GDM1 (cell line): ENCODE measurements at places on chromosomes 5 and 9.

DNA sequence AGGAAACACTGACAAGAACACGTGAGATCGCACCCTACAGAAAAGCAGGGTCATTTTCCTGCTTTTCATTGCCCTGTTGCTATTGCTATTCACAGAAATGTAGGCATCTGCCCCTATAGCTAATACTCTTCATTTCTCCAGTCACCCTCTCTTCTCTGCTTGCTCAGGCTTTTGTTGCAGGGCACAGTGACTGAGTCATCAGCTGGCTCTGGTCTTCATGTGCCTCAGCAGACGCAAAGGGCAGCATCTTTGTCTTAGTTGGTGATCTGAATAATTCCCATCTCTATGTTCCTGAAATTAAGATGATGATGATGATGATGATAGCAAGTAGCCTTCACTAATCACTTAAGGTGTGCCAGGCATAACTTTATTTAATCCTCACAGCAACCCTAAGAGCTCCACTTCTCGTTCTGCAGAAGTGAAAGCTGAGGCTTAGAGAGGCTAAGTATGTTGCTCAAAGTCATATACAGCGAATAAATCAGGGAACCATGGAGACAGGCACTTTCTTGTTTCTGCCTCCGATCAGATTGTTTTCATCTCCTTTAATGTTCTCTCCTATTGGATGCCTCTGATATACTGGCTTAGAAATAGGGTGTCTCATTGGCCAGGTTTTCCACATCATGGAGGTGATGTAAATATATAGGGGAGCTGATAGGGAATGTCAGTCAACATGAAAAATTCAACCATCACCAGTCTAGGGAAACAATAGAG, 133.0 kb upstream of the STK32A start:
- DNase-seq = no peak

DNA sequence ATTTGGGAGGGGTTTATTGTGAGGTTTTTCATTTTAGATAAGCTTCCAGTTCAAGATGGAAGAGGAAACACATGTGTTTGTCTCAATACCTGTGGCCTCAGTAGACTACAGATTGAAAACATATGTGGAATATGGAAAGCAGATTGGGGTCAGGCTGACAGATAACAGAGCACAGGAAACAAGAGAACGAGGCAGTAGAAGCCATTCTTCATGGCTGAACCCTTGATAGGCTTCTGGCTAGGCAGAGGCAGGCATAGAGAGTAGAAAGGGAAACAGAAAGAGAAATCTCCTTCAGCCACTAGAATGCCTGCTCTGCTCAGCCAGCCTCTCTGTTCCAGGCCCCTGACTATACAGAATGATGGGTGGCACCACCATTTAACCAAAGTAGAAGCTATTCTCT, 152.5 kb downstream of the MUSK start:
- no peak for DNase-seq

DNA sequence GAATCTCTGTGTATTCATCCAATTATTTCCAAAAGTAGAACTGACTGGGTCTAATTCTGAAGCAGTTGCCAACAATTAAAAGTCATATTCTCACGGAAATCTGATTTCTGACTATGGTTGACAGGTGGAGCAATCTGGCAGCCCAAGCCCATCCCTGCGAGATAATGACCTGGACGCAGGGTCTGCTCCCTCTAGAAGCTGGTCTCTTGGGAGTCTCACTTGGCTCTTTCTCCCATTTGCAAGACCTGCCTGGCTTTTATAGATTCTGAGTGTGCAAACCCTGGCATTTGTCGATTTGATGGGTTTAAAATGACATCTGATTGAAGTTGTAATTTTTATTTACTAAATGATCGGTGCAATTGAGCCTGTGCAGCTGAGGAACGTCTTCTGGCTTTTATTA, 49.4 kb upstream of the NEURL1B start:
- DNase-seq = no peak

DNA sequence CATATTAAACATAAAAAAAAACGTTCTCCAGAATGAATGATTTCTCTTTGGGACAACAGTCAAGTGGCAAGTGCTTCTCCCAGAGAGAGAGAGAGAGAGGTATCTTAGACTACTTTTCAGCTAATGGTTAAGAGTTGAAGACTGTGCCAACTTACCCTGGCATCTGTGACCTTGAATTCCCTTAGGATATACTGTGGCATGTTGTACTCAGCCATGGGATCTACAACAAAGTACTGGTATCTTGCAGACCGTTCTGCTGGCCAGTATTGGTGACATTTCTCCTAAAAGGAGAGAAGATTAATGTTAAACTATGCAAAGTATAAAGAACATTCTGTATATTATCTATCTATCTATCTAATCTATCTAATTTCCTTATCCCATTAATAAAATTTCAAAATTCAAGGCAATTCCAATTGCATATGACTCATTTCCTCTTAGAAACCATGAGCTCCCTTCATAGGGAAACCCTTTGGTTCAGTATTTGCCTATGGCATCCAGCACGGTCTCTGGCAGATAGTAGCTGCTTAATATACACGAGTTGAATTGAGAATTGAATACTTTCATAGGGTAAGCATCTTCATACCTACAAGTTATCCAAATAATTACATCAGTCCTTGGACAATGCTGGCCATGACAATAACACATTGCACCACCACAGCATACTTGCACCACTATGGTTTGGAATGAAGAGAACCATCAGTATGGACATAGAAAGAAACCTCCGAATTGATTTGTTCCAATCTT, 539.4 kb upstream of the DMAC1 start:
- DNase-seq = no peak

- no peak for DNase-seq
Measured at GRCh38 chr5:109956884-109957283, 267.2 kb downstream of the MAN2A1 start.

- DNase-seq = no peak
Measured at GRCh38 chr9:37949576-37949975, 45.6 kb upstream of the SLC25A51 start.

GRCh38 chr9:115127191-115127817, 9.3 kb upstream of the TNC start:
- DNase-seq = no peak
